A673 (cell line): ENCODE measurements at places on chromosomes 4 and X.
A peak's percentile ranks its signal among the peaks of the same experiment; 100 is the strongest.

DNA sequence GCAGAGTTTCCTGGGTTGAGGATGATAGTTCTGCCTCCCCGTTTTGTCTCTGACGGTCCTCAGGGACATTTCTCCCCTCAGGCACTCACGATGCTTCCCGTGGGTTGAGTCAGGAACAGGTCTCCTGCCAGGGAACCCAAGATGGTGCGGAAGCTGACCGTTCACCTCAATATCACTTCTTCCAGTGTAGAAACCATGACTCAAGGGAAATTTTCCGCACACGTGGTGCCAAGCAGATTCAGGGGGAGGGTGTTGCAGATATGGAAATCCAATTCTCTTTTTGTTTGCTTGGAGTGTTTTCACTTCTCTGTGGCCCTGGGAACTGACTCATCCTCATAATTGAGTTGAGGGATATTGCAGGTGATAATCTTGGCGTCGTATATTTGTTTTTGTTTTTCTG is 46.7 kb downstream of the CXorf49B start:
- H3K36me3 ChIP-seq, result no peaks in the 10 kb centered on the region
- H3K27ac ChIP-seq, result no peak overlapping the region
- no peaks in the 10 kb centered on the region for H3K4me1 ChIP-seq
- H3K27me3 ChIP-seq, result peaks cover 22% of the 10 kb centered on the region

DNA sequence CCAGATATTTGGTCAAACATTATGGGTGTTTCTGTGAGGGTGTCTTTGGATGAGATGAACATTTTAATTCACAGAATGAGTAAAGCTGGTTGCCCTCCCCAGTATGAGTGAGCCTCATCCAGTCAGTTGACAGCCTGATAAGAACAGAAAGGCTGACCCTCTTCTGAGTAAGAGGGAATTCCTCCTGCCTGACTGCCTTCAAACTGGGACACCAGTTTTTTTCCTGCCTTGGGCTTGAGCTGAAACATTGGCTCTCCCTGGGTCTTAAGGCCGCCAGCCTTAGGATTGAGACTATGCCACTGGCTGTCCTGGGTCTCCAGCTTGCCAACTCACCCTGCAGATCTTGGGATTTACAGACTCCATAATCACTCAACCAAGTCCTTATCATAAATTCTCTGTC is 14.5 kb upstream of the MAML3 start:
- no peaks in the 10 kb centered on the region for H3K27me3 ChIP-seq
- no peak overlapping the region for H3K4me3 ChIP-seq

DNA sequence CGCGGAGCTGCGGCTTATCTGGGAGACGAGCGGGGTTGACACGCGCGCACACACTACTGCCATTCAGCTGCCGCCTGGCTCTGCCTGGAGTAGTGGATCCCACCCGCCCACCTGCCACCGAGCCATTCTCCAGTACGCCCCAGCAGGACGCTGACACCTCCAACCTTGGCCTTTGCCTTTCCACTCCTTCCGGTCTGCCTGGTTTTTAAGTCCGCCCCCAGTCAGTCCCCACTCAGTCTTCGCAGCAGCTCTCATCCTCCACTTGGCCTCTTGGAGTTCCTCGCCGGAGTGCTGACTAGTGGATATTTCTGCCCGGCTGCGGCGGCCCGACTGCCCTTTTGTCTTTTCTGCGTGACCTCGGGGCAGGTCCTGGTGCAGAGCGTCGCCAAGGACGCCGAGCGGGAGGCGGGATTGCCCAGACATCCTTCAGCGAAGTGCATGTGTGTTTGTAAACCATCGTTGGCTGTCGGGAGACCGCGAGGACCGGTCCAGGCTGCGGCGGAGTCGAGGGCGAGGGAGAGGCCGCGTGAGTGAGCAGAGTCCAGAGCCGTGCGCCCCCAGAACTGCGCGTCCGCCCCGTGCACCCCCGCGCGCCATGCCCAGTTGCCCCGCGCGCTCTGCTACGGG is 1.1 kb downstream of the SLIT2 start:
- no peaks in the 10 kb centered on the region for H3K36me3 ChIP-seq
- H3K4me1 ChIP-seq, result peaks cover 35% of the 10 kb centered on the region
- peak; percentile 28 for DNase-seq

GRCh38 chr4:125316791-125317524 is 2.2 kb downstream of the FAT4 start:
- peaks cover 36% of the 10 kb centered on the region for H3K4me1 ChIP-seq
- peak; percentile 37 for DNase-seq
- peak overlapping the region; percentile 85 for H3K4me3 ChIP-seq

DNA sequence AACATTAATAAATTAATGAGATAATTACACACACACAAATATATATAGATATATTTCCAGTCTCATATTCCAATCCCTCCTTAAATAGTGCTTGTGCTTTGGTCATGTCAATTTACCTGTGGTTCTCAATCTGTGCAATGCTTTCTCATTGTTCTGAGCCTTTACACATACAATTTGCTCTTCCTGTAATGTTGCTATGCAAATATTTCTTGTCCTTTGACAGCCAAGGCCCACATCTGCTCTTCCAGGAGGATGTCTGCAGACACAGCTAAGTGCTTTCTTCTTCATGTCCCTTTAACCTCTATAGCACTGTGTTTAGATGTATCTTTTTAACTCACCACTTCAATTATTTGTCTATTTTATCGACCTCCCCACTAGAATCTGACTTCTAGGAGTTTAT is 67.3 kb upstream of the RAPGEF2 start:
- H3K36me3 ChIP-seq, result no peaks in the 10 kb centered on the region
- no peak overlapping the region for H3K27ac ChIP-seq
- H3K4me1 ChIP-seq, result no peaks in the 10 kb centered on the region
- no peak overlapping the region for H3K4me3 ChIP-seq
- no peaks in the 10 kb centered on the region for H3K27me3 ChIP-seq

DNA sequence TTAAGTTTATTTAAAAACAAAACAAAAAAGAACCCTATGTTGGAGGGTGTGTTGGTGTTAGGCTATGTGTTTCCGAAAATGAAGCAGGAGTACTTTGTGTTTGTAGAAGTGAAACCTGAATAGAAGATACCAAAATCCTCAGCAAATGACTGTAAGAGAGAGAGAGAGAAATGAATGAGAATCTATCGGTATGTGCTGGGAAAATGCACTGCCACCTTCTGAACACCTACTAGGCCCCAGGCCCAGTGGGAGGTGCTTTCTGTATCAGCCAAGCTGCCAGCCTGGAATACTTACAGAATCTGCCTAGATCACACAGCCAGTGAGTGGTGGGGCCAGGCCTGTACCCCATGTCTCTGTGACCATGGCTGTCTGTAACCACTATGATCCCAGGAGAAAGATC is 14.9 kb upstream of the PIM2 start:
- DNase-seq, result no peak
- no peaks in the 10 kb centered on the region for H3K27me3 ChIP-seq
- H3K4me1 ChIP-seq, result no peaks in the 10 kb centered on the region

DNA sequence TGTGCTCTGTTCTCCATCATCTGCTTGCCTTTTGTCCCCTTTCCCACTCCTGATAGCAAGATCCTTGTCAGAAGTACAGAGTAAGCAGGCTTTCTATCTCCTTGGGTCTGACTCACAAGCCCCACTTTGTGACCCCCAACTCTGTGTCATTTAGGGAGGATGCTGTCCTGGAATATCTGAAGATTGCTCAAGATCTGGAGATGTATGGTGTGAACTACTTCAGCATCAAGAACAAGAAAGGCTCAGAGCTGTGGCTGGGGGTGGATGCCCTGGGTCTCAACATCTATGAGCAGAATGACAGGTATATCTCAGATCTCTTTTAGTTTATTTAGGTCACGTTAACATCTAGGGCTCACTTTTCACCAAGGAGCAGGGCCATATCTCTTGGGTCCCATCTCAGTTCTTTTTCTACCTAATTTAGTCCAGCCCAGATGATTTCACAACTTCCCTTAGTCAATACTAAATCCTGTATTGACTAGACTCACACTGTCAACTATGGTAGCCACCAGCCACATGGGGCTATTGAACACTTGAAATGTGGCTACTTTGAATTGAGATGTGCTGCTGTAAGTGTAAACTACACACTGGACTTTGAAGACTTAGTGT is 64.3 kb downstream of the MSN start:
- no peak for DNase-seq
- no peak overlapping the region for H3K4me3 ChIP-seq
- no peaks in the 10 kb centered on the region for H3K27me3 ChIP-seq
- H3K27ac ChIP-seq, result no peak overlapping the region

DNA sequence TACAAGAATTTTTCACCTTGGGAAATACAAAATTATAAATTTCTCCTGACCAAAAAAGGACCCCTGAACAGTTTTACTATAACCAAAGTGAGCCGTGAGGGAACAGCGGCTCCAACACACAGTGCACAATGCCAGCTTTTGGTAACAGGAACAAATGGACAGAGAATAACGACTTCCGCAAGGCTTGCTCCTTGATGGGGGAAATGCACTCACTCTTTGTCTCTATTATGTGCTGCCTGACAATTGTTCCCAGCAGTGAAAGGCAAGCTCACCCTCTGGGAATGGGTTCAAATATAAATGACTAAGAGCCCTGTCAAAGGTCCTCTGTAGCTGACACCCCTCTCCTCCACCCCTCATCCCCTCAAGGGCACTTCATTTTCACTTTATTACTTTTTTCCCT is 325.8 kb upstream of the GALNT7 start:
- H3K27ac ChIP-seq, result no peak overlapping the region
- H3K27me3 ChIP-seq, result no peaks in the 10 kb centered on the region
- DNase-seq, result no peak
- H3K36me3 ChIP-seq, result no peaks in the 10 kb centered on the region

DNA sequence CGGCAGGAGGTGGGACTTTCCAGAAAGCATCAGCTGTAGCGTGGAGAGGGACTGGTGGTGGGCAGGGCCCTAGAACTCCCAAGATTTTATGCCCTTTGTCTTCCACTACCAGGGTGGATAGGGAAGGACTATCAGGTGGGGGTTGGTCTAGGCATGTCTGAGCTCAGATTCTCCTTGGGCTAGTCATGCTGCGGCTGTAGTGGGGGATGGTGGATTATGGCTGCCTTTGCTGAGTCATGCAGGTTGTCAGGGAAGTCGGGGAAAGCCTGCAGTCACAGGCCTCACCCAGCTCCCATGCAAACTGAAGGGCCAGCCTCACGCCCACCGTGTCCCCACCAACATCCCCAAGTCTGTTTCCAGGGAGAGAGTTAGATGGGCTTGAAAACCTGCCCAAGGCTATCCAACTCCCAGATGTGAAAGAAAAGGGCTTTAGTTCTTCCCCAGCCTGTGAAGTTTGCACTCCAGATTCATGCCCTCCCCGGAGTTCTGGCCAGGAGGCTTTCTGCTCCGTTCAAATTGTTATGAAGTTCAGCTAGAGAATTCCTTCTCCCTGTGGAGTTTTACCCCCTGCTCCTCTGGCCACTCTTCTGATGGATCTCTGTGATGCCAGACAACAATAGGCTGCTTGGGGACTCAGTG is 13.4 kb upstream of the MEPE start:
- no peak overlapping the region for H3K27ac ChIP-seq
- no peak for DNase-seq
- no peaks in the 10 kb centered on the region for H3K27me3 ChIP-seq
- no peak overlapping the region for H3K4me3 ChIP-seq
- H3K4me1 ChIP-seq, result no peaks in the 10 kb centered on the region

- H3K4me3 ChIP-seq, result no peak overlapping the region
- H3K36me3 ChIP-seq, result no peaks in the 10 kb centered on the region
- no peak for DNase-seq
- no peaks in the 10 kb centered on the region for H3K4me1 ChIP-seq
- H3K27me3 ChIP-seq, result no peaks in the 10 kb centered on the region
Measured at GRCh38 chrX:42109428-42109827, 186.1 kb upstream of the CASK start.

GRCh38 chr4:182169572-182169971 is 73.6 kb upstream of the TENM3 start:
- no peaks in the 10 kb centered on the region for H3K27me3 ChIP-seq
- H3K36me3 ChIP-seq, result no peaks in the 10 kb centered on the region
- no peak overlapping the region for H3K4me3 ChIP-seq

DNA sequence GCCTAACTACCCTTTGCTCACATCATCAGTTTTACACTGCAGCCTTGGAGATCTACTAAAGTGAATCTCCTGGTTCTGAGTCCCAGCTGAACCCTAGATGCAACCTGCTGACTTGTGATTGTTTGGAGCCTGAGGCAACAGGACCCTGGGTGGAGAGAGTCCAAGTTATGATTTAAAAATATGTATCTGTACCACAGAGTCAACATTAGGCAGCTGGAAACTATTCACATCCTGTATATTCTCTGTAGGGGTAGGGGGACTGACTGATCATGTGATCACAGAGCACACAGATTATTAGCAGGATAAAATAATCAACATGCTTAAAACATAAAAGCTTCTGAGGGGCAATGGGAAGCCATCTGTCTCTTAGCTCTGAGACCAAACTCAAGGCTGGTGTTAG is 52.1 kb downstream of the CT47B1 start:
- H3K27ac ChIP-seq, result no peak overlapping the region
- H3K4me3 ChIP-seq, result no peak overlapping the region
- H3K4me1 ChIP-seq, result no peaks in the 10 kb centered on the region
- no peaks in the 10 kb centered on the region for H3K27me3 ChIP-seq
- H3K36me3 ChIP-seq, result no peaks in the 10 kb centered on the region

DNA sequence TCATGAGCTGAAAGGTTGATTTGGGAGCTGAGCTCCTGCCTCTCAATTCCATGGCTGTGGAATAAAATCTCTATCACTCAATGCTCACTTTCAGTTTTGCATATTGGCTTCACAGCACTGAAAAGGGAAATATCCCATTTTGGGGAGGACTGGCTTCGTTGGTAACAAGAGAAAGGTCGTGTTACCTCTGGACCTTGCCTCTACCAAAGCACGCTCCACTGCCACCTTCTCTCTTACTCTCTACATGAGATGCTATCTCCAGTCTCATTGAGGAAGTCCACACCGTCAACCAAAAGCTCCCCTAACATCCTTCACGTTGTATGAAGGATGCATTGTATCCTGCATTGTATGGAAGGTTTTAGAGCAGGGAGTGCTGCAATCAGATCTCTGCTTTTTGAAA is 195.0 kb upstream of the LDB2 start:
- no peak overlapping the region for H3K4me3 ChIP-seq
- H3K27me3 ChIP-seq, result no peaks in the 10 kb centered on the region
- peak overlapping the region; percentile 97 for H3K27ac ChIP-seq

DNA sequence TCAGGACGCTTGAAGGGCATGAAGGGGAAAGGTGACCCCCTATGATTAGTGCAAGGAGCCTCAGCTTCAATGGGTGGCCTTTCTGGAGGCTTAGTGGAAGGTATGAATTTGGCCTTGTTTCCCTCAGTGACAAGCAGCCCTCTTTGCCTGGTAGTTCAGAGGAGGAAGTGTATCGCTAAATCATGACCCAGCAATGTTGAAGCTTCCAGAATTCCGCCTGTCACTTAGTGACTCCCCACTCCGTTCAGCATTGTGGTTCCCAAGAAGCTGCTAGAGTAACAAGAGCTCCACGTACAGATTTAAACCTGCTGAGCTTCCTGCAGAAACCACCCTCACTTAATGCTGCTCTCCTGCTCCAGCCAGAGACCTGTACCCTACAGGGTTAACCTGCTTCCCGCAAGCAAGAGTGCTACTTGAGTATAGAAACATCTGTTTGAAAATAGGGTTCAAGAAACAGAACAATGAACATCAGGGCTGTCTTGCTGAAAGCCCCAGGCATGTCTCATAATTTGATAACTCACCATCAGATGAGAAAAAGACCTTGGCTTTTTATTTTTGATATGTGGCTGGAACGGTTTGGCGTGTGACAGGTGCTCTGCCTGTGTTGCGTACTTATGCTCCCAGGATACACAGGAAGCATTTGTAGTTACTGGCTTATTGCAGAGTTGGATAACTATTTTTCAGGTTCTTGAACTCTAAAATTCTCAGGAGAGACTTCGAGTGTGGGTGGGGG is 105.2 kb downstream of the UCHL1 start:
- H3K27me3 ChIP-seq, result peaks cover 45% of the 10 kb centered on the region
- H3K4me1 ChIP-seq, result no peaks in the 10 kb centered on the region
- DNase-seq, result peak; percentile 12
- H3K4me3 ChIP-seq, result peak overlapping the region; percentile 60
- H3K27ac ChIP-seq, result no peak overlapping the region
